ENCODE measurements at places on chromosomes 7 and 10. TPM values are rescaled to one million over a fixed set of nuclear protein-coding genes. Genes with fewer than 3 reads are reported as not detected.

TUBAL3 gene
- total RNA-seq = not detected

PRKG1 gene
- 10.8 TPM for total RNA-seq

FOXI2 gene
- not detected for total RNA-seq

BRI3 gene
- 344 TPM for total RNA-seq

IDI1 gene
- total RNA-seq = 26.0 TPM

DNA sequence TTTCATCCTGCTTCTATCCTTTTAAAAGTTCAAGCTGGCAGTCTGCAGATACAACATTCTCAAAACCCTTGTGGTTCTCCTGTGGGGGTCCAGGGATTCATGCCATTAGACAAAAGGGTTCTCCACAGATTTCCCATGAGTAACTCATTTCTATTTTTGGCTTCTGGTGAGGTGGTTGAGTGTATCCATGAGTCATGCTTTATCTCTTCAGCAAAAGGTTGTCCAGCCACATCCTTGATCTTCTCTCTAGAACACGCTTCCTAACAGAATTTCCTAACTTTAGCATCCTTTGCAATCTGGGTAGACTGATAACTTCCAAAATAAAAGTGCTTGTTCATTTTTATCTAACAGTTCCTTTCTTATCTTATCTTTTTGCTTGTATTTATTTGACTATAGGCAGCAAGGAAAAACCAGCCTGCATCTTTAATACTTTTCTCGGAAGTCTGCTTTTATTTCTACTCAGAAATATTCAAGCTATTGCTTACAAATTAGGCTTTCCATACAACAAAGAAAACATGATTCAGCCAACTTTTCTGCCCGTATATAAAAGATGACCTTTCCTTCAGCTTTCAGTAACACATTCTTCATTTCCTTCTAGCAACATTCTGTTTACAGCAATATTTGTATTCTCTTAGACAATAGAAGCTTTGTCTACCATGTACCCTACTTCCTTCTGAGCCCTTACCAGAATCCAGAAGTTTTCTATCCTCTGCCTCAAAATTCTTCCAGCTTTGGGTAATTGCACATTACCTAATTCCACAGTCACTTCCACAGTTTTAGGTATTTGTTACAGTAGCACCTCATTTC, 79.3 kb upstream of the IL6 start:
- DNase-seq = no peak
- no peak overlapping the region for H3K27ac ChIP-seq
- no peaks in the 10 kb centered on the region for H3K27me3 ChIP-seq
- H3K4me3 ChIP-seq = no peak overlapping the region
- H3K4me1 ChIP-seq = peaks cover 15% of the 10 kb centered on the region
- peaks cover 10% of the 10 kb centered on the region for H3K36me3 ChIP-seq

DNA sequence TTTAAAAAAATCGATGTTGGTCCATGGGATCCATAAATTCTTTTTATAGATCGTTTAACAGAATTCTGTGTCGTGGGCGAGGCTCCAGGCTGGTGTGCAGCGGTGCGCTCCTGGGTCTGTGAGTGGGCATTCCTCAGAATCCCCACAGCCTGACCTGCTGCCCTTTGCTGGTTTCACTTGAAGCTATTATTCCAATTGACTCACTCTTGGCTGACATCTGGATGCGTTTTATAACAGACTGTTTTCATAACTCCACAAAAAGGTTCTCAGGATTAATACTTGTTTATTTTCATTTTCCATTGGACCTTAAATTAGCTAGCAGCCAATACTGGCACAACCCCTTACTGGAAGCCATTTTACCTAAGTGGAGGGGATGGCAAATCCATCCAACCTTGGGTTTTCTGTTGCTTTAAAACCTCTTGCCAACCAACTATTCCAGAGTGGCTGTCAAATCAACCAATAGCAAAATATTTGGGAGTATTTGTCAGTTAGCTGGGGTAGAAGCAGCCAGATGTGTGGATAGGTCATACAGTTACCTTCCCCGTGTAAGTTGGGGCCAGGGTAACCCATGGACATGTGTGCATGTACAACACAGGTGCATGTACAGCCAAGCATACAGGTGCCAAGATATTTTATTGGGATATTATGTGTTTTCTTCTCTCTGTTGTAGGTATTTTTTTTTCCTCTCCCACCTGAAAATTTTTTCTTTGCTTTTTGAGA, 160.7 kb upstream of the ZNF32 start:
- H3K4me1 ChIP-seq = peaks cover 45% of the 10 kb centered on the region
- no peak for DNase-seq
- H3K4me3 ChIP-seq = peak overlapping the region; percentile 20
- peaks cover 8% of the 10 kb centered on the region for H3K27me3 ChIP-seq
- H3K36me3 ChIP-seq = no peaks in the 10 kb centered on the region

DNA sequence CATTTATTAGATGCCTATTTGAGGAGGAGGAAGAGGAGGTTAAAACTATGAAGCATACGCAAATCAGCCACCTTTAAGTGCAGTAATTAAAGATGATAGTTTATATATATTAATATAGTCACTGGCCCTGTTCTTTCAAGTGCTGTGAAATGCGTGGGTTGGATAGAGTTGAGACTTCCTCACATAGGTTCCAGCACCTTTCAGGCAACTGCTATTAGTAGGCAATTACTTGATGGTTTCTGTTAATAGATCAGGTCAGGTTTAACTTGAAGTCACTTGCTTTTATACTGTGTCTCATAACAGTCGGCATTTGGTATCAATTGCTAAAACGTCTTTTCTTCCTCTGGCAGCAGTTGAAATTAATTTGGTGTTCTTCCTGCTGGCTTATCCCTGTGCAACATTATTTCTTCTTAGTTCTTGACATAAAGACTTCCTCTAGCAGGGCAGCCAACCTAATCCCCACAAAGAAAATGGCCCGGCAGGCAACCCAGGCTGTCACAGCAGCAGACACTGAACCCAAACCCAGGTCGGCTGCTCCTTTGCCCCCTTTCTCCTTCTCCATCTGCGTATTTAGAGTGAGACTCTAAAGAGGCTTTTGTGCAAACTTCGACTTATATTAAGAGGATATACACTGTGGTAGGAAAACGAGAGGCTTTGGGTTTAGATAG, 35.3 kb upstream of the BET1 start:
- H3K36me3 ChIP-seq = no peaks in the 10 kb centered on the region
- H3K4me3 ChIP-seq = no peak overlapping the region

DNA sequence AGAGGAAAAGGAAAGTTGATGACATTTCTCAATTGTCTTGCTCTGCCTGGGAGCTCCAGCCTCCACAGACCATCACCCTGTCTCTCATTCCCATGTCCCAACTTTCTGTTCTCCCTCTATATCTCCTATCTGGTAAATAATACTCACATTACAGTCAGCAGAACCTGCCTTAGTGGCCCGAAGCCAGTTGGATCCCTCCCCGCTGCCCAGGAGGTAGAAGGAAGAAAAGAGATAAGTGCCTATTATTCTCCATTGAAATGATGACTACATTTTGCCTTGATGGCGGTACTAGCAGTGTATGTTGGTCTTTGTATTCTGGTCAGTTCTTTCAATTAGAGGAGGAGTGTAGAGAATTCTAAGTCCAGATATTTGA, 91.9 kb downstream of the CSTF2T start:
- DNase-seq = no peak
- no peak overlapping the region for H3K4me3 ChIP-seq
- H3K36me3 ChIP-seq = no peaks in the 10 kb centered on the region
- no peaks in the 10 kb centered on the region for H3K4me1 ChIP-seq
- no peak overlapping the region for H3K27ac ChIP-seq
- H3K27me3 ChIP-seq = no peaks in the 10 kb centered on the region

DNA sequence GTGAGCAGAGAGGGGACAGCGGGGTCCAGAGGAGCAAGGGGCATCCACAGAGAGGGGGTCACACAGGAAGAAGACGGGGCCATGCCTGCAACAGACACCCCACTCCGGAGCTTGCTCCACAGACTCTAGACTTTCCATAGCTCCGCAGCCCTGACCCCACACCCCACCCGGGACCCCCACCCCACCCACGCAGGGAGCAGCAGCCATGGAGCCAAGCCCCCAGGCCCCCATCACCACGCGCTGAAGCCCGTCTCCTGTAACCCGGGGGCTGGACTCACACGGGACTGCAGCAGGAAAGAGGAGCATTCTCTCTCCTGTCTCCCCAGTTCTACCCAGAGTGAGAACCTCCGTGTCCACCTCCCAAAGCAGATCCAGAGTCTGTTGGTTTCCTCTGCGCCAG, 38.8 kb upstream of the ADGRA1 start:
- no peaks in the 10 kb centered on the region for H3K4me1 ChIP-seq
- H3K27ac ChIP-seq = no peak overlapping the region
- no peak for DNase-seq

DNA sequence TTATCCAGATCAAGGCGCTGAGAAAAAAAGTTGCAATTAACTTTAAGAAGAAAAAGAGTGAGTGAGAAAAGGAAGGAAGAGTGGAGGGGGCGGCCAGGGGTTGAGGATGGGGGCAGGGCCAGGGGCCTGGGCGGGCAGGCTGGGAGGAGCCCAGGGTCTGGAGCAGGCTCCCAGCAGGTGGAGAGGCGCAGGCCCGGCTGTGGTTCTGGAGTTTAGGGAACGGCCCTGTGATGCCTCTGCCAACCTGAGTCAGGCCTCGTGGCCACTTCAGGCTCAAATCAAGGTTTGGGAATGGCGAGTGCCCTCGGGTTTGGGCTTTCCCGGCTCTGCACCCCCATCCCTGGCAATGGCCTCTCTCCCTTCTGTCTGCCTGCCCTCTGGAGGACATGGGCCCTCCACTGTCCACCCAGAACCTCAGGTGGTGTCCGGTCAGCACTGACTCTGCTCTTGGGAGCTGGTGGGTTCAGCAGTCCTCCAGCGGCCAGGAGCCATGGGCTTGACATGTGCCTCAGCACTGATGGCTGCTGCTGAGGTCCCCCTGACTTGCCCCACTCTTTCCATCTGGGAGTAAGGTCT, 41.0 kb upstream of the EMX2 start:
- no peak overlapping the region for H3K4me3 ChIP-seq
- no peaks in the 10 kb centered on the region for H3K36me3 ChIP-seq
- DNase-seq = no peak

DNA sequence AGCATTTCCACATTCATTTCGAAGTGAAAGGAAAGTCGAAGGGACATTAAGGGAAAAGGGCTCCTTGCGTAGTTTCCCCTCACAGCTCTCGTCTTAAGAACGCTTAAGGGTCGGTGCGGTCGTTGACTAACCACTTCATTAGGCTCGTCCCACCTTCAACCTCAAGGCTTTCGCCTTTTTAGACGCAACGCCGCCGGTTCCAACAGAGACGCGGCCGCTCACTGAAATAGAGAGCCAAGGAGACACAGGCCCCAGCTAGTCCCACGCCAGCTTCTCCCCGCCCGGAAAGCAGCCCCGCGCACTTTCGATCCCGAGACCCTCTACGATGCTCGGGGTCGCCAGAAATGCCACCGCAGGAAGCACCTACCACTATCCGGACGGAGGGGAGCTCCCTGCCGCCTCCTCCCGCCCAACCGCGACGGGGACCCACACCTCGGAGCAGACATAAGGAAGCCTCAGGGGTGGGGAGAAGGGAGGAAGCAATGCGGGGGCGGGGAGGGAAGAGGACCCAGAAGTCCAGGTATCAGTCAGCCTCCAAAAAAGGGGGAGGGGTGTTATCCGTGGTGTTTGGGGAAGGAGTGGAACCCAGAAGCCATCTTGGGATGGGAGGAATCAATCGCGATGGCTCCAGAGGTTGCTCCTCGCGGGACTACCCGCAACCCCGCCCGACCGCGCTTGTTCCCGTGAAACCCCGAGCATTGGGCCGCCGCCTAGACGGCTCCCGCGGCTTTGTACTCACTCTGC, 559 bp downstream of the TRA2A start:
- peak; percentile 88 for DNase-seq
- H3K27me3 ChIP-seq = no peaks in the 10 kb centered on the region
- H3K36me3 ChIP-seq = peaks cover 1% of the 10 kb centered on the region

- no peak overlapping the region for H3K4me3 ChIP-seq
- no peaks in the 10 kb centered on the region for H3K36me3 ChIP-seq
- H3K27me3 ChIP-seq = peaks cover 18% of the 10 kb centered on the region
- no peaks in the 10 kb centered on the region for H3K4me1 ChIP-seq
- no peak for DNase-seq
Observed at GRCh38 chr7:142685877-142686508, 63.3 kb upstream of the PRSS1 start.

- peaks cover 8% of the 10 kb centered on the region for H3K4me1 ChIP-seq
- peaks cover 18% of the 10 kb centered on the region for H3K27me3 ChIP-seq
- no peak overlapping the region for H3K4me3 ChIP-seq
- H3K27ac ChIP-seq = peak overlapping the region; percentile 29
Observed at GRCh38 chr10:13560597-13560996, 26.2 kb upstream of the PRPF18 start.

- DNase-seq = no peak
- peaks cover 14% of the 10 kb centered on the region for H3K36me3 ChIP-seq
- no peak overlapping the region for H3K4me3 ChIP-seq
- peak overlapping the region; percentile 65 for H3K27ac ChIP-seq
Observed at GRCh38 chr7:121385800-121386179, 10.3 kb downstream of the FAM3C start.

DNA sequence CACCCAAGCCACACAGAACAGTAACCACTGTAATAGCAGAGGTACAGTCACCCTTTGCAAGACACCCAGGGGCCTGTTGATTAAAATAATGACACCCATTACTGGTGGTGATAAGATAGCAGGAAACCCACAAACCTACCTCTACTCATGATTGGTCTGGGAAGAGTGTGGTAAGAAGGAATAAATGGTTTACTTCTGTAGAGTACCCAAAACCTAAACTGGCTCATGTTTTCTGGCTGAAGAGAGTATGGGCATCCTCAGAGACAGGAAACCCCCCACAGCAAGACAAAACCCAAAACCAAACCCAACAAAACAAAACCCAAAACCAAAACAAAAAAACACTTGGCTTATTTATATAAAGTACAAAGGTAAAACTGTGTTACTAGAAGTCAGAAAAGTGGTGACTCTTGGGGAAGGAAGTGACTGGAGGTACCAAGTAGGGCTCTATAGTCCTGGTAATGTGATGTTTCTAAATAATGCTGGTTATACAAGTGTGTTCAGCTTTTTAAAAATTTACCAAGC, 15.5 kb upstream of the DNAJB12 start:
- H3K27me3 ChIP-seq = no peaks in the 10 kb centered on the region
- DNase-seq = no peak
- H3K4me3 ChIP-seq = no peak overlapping the region

DNA sequence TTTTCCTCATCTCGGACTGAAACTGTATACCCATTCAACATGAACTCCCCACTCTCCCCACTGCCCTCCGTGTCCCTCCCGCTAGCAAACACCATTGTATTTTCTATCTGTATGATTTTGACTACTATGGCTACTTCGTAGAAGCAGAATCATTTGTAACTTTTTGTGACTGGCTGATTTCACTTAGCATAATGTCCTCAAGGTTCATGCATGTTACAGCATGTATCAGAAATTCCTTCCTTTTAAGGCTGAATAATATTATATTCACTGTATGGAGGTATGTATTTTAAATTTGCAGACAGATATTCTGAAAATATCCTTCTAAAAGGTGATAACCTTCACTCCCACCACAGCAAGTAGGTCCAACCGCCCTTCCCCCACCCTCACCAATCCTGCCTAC, 42.9 kb upstream of the MMD2 start:
- no peaks in the 10 kb centered on the region for H3K4me1 ChIP-seq
- no peaks in the 10 kb centered on the region for H3K27me3 ChIP-seq
- peaks cover 45% of the 10 kb centered on the region for H3K36me3 ChIP-seq
- H3K27ac ChIP-seq = no peak overlapping the region

- DNase-seq = no peak
- H3K4me3 ChIP-seq = no peak overlapping the region
- H3K27me3 ChIP-seq = peaks cover 14% of the 10 kb centered on the region
Observed at GRCh38 chr10:88840104-88840503, 11.5 kb downstream of the ANKRD22 start.

GRCh38 chr10:124739986-124740368, 4.2 kb downstream of the FAM53B start:
- H3K4me3 ChIP-seq = no peak overlapping the region
- no peak overlapping the region for H3K27ac ChIP-seq
- DNase-seq = no peak
- H3K27me3 ChIP-seq = no peaks in the 10 kb centered on the region

GRCh38 chr10:27525819-27526218, 21.7 kb downstream of the RAB18 start:
- no peak overlapping the region for H3K27ac ChIP-seq
- H3K4me1 ChIP-seq = peaks cover 42% of the 10 kb centered on the region
- H3K4me3 ChIP-seq = no peak overlapping the region
- peaks cover 11% of the 10 kb centered on the region for H3K36me3 ChIP-seq
